ENCODE measurements at places on chromosomes 1 and 21.

DNA sequence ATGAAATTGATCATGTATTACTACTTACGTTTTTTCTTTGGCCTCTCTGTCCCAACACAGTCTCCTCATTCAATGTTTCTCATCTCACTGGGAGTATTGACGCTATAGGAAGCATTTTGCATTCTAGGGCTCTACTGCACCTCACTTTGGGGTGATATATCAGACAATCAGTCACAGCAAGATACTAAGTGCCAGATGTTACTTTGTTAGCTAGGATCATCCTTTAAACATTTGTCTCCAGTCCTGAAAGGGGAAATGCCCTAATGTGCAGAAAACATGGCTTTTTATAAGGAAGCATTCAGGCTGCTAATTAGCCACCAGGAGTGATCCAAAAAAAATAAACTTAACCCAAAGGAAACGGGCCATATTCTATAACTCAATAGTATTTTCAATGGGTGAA is 409.1 kb downstream of the RWDD3 start:
- no peak for DNase-seq

DNA sequence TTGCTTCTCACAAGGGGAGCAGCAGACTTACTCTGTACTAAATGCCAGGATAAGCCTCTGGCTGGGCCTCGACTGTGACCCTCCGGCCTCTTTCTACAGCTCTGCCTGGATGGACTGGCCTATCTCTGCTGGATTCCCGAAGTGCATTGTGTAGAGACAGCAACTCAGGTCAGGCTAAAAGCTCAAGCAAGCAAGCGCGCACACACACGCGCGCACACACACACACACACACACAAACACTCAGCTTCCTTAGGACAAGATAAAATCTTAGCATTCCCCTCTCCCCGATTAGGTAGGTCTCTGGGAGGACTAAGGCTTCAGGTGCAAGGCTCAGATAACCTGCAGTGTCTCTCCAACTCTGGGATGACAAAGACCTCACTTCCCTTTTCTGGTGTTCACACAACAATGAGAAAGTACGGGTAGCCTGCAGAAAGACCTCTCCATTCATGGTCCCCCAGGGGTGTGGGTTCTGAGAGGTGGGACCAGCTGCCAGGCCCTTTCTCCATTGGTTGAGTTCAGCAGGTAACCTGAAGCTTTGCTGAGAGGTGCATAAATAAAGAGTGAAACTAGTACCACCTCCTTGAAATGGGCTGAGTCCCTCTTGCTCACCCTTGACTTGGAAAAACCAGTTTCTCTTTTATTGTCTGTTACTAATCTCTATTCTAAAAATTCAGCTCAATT is 155.1 kb upstream of the CAMK1G start:
- no peak for DNase-seq

- no peak for DNase-seq
Observed at GRCh38 chr1:212514056-212514614, 81.4 kb downstream of the NENF start.

DNA sequence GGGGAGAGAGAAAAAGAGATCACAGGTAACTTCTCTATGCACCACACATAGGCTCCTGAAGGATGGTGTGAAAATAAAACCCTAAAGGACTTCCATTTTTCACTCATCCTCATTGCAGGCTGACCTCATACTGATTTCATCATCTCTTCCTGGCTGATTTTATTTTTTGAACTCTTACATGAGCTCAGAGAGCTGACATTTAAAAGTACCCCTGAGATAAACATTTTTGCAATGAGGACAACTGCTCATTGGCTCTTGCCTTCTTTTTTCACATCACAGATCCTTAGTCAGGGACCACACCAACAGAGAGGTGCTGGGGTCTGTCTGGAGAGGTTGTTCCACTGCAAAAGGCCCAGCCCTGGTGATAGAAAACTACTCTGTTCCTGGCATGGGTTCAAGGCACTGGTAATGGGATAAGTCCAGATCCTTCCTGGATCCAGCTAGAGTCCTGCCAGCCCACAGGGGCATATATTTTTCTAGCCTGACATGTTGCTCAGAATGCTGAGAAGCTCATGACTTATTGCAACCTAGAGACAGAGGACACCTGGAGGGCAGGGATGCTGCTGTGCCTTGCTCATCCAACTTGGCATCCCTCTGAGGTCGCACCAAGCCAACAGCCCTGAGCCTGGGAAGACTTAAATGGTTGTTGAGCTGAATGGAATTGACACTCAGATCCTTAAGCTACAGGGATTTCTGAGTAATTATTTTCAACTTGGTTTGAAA is 360.0 kb downstream of the HHAT start:
- DNase-seq = no peak

- DNase-seq = no peak
Observed at GRCh38 chr1:48019714-48020315, 22.6 kb upstream of the TRABD2B start.

DNA sequence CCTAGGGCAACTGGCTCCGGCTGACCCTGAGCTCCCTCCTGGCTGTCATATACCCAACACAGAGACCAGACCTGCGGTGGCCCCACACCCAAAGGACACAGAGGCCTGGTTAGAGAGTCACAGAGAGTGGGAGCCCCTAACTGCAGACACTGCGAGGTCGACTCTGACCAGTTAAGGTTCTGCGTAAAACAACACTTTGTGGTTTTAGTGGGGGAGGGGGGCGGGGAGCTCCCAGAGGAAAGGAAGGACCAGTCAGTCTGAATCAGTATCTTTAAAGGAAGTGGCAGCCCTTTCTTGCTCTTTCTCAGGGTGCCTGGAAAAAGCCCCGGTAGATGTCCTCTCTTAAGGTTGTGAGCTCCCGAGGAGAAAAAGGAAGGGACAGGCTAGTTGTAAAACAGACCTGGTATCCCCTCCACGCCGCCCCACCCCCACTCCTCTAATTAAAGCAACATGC is 2.4 kb downstream of the SSBP3 start:
- DNase-seq = no peak

- no peak for DNase-seq
Observed at GRCh38 chr21:33406493-33406892, 3.3 kb downstream of the IFNGR2 start.

GRCh38 chr1:176559878-176560277 is 96.9 kb downstream of the PAPPA2 start:
- DNase-seq = no peak

DNA sequence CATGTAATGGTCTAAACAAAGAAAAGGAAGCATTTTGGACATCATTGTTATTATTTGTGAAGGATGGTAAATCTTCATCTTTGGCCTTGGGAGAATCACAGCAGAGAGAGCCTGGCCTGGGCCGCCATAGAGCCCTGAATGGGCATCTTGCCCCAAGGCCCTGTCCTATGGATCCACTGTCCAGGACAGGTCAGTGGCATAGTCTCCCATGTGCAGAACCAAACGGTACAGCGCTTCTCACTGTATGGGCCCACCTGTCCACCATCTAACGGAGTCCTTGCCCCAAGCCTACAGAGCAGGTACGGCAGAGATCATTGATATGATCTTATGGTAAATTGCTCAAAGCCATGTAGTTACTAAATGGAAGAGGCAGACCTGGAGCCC is 185.7 kb downstream of the FOXD2 start:
- no peak for DNase-seq

DNA sequence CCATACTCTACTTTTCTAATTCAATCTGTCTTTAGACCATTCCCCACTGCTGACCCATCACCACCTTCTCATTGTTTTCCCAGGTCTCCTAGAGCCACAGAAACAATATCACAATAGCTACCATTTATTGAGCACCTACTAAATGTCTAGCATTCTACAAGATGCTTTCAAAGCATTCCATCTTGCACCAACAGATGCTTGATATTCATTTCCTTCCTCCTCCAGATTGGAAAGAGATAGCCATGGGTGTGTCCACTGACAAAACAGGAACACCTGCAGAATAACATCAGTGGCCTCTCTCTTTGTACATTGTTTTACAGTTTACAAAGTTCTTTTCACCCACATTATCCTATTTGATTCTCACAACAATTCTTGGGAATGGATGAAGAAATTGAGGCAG is 2.2 kb downstream of the RAB3B start:
- no peak for DNase-seq

DNA sequence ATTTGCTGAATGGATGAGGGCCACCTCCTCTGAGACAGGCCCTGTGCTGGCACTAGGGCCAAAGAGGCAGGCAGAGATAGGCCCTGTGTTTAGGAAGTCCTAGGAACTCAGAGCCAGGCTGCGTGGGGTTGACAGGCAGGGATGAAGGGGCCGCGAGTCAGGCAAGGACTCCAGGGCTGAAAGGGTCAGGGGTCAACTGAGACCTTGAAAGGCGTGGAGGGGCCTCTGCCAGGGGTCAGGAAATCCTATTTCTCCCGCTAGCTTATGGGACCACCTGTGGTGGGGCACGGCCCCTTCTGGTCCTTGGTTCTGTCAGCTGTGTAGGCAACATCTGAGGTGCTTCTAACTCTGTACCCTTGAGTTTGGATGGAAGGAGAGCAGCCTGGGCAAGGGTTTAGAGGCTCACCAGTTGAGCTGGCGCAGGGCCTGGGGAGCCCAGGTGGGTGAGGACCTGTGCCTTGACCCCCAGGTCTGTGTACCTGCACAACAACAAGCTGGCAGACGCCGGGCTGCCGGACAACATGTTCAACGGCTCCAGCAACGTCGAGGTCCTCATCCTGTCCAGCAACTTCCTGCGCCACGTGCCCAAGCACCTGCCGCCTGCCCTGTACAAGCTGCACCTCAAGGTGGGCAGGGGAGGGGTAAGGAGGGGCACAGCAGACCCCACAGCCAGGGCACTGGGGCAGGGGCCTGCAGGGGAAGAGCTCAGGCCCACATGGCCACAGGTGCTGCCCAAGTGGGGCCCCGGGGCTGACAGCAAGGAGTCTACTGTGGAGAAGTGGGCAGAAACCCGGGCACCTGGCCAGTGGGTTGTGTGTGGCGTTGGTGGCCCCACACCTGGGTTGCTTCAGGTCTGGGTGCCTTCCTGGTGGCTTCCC is 14.9 kb downstream of the PODN start:
- no peak for DNase-seq

DNA sequence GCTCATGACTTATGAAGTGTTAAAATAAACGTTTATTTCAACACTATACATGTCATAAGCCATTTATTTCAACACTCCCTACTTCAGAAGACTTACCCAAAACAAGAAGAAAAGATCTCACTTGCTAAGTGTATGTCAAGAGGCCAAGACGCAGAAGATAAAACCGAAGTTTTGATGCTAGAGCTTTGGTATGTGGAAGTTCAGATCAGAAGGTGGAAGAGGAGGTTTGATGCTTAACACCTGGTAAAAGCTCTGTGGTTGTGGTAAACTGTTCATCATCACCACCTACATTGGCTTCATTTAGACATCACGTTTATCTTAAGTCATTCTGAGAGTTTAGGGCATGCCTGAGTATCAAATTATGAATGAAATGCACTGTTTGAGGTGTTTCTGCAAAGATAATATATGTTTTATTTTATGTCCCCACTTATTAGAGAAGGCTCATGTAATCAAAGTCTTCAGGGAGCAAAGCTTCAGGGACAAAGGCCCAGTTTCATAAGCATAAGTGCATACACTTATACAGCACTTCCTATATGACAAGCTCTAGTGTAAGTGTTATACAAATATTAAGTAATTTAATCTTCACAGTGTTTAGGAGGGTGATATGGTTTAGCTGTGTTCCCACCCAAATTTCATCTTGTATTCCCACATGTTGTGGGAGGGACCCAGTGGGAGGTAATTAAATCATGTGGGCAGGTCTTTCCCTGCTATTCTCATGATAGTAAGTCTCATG is 533.3 kb downstream of the PTBP2 start:
- no peak for DNase-seq

DNA sequence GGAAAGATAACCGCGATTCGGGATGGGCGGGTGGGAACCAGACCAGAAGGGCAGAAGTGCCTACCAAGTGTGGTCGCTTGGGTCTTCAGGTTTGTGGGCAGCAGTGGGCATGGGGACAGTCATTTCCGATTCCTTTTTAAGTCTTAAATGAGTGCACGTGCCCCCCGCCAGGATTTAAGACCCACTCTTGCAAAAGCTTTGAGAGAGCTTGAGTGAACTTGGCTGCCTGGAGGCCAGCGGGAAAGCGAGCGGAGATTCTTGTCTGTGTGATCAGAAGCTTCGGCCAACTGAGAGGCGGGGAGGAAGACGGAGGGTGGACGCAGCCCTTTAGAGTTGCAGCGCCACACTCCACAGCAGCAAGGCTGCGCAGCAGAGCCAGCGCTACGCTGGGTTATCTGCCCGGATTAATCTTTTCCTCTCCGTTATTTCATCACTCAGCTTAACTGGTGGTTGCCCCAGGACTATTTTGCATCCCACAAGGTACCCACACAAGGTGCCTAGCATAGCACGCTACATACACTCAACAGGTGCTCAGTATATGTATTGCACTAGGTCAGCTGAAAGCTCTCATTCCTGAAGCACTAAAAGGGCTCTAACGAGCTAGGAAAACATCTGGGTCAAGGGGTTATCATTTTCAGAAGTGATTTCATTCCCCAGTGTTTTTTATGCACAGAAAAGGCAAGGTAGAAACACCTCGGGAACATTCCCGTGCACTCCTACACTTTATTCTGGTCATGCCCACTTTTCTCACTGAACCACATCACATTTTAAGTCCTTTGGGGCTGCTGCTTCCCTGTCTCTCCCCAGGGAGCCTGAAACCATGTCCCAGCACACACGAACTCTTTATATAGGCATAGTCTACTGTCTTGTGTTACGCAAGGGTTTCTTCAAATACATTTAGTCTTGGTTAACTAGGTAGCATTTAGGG is 1.5 kb upstream of the BATF3 start:
- no peak for DNase-seq

GRCh38 chr1:215201283-215201682 is 118.7 kb downstream of the KCNK2 start:
- no peak for DNase-seq

GRCh38 chr1:72938408-72938807 is 656.1 kb upstream of the NEGR1 start:
- DNase-seq = no peak

- no peak for DNase-seq
Observed at GRCh38 chr1:53543778-53544695, 84.8 kb downstream of the DMRTB1 start.

DNA sequence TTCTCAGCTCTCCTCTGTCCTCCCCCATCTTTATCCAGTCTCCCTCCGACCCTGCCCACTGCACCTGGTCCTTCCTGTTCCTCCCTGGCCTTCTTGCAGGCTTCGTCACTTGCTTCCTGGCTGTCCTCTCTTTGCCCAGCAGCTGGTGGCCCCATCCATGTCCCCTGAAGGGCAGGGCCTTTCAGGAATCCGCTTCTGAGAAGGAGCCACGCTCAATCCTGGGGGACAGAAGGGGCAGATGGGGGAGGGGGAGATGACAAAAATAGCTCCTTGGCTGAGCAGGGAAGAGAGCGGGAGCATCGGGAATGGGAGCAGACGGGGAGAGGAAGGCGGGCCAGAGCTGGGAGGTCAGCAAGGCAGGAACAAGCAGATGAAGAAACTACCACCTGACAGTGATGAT is 40.7 kb downstream of the SLC30A1 start:
- no peak for DNase-seq

- DNase-seq = no peak
Observed at GRCh38 chr1:24107462-24108138, 4.3 kb downstream of the MYOM3 start.

- DNase-seq = peak; percentile 97
Observed at GRCh38 chr1:1059494-1060280, 14.4 kb downstream of the RNF223 start.

Data from stimulated activated CD8-positive, alpha-beta memory T cell treated with anti-CD3 and anti-CD28 coated beads, Interleukin-15, amount 100 ng/mL, for 24 hours (primary cell).